Ascending aorta (tissue), 2 donors: ENCODE measurements at places on chromosomes 1 and 21. TPM values are rescaled to one million over a fixed set of nuclear protein-coding genes. Genes with fewer than 3 reads are reported as not detected.

The CDK18 gene
- total RNA-seq = 70.0 TPM

- no peaks in the 10 kb centered on the region for H3K27me3 ChIP-seq
- no peaks in the 10 kb centered on the region for H3K36me3 ChIP-seq
Measured at GRCh38 chr1:73662526-73662925, 535.5 kb downstream of the LRRIQ3 start.

DNA sequence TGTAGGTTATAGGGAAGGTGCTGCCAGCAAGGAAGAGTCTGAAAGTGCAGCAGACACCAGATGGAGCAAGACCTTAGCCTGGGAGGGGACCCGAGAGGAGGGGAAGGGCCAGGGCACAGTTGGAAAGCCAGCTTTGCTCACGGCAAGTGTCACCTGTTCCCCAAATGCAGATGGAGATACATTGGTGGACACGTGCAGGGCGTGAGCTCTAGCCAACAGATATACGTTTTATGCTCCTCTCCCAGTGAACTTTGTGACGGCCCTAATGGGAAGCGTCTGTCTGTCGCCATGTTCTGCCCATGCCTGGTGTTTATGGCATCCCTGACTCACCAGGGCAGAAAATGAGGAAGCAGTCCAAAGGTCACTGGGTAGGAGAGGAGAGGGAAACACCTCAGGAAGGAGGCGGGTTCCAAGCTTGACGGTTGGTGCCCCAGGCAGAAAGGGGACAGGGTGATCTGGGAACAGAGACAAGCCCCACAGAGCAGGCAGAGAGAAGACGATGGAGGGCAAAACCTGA, 7.6 kb downstream of the GPA33 start:
- no peak overlapping the region for H3K27ac ChIP-seq
- DNase-seq = no peak
- no peaks in the 10 kb centered on the region for H3K27me3 ChIP-seq
- no peaks in the 10 kb centered on the region for H3K36me3 ChIP-seq
- H3K4me1 ChIP-seq = no peaks in the 10 kb centered on the region

The OPRD1 gene
- not detected for total RNA-seq

DNA sequence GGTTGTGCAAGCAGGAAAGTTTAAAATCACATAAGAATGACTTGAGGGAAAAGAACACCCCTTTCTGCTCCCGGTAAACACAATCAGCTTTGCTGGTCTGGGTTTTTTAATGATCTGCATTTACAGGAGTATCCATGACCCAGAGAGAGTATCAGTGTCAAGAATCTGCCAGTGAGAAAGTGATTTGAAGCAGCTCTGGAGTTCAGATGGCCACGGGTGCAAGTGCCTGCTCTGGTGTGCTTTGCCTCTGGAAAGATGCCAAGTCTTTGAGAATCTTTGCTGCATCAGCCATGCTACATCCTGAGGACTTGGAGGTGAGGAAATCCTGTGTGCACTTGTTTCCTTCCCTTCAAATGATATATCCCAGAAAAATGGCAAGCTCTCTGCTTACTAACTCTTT, 18.6 kb upstream of the MYSM1 start:
- no peaks in the 10 kb centered on the region for H3K4me1 ChIP-seq
- DNase-seq = no peak
- H3K36me3 ChIP-seq = no peaks in the 10 kb centered on the region
- H3K4me3 ChIP-seq = no peak overlapping the region
- no peaks in the 10 kb centered on the region for H3K27me3 ChIP-seq
- no peak overlapping the region for H3K27ac ChIP-seq

- H3K36me3 ChIP-seq = no peaks in the 10 kb centered on the region
- H3K27ac ChIP-seq = no peak overlapping the region
- H3K27me3 ChIP-seq = no peaks in the 10 kb centered on the region
- no peak overlapping the region for H3K4me3 ChIP-seq
- no peaks in the 10 kb centered on the region for H3K4me1 ChIP-seq
Measured at GRCh38 chr1:86517336-86517735, 29.5 kb upstream of the CLCA4 start.

GRCh38 chr1:207841293-207841692, 69.6 kb downstream of the CD34 start:
- no peak overlapping the region for H3K27ac ChIP-seq
- H3K27me3 ChIP-seq = no peaks in the 10 kb centered on the region
- H3K4me1 ChIP-seq = peaks cover 5% of the 10 kb centered on the region
- DNase-seq = no peak
- H3K36me3 ChIP-seq = no peaks in the 10 kb centered on the region
- no peak overlapping the region for H3K4me3 ChIP-seq

The TRIM17 gene
- not detected for total RNA-seq

GRCh38 chr1:29752141-29752540, 515.8 kb downstream of the PTPRU start:
- no peak overlapping the region for H3K27ac ChIP-seq
- DNase-seq = no peak
- no peaks in the 10 kb centered on the region for H3K27me3 ChIP-seq
- H3K4me3 ChIP-seq = no peak overlapping the region
- H3K4me1 ChIP-seq = no peaks in the 10 kb centered on the region

DNA sequence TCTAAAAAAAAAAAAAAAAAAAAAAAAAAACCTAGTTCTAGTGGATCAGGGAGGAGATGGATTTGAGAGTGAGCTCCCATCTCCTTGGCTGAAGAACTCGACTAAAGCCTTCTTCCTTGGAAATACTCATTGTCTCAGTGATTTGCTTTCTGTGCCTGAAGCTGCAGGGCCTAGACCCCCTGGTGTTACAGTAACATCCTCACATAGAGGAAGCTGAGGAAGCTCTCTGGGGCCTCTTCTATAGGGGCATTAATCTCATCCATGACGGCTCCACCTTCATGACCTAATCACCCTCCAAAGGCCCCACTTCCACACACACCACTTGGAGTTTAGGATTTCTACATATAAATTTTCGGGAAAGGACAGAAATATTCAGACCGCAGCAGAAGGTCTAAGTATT, 95.9 kb upstream of the ETS2 start:
- no peaks in the 10 kb centered on the region for H3K36me3 ChIP-seq
- H3K4me1 ChIP-seq = no peaks in the 10 kb centered on the region
- H3K4me3 ChIP-seq = no peak overlapping the region
- no peak overlapping the region for H3K27ac ChIP-seq
- H3K27me3 ChIP-seq = no peaks in the 10 kb centered on the region
- DNase-seq = no peak

The CD244 gene
- not detected for total RNA-seq

GRCh38 chr1:33259879-33260278, 3.6 kb downstream of the ZNF362 start:
- peaks cover 64% of the 10 kb centered on the region for H3K4me1 ChIP-seq
- H3K4me3 ChIP-seq = no peak overlapping the region
- H3K27me3 ChIP-seq = no peaks in the 10 kb centered on the region

- DNase-seq = no peak
- H3K4me1 ChIP-seq = peaks cover 7% of the 10 kb centered on the region
- no peaks in the 10 kb centered on the region for H3K36me3 ChIP-seq
- H3K27ac ChIP-seq = peak overlapping the region; percentile 86
- no peaks in the 10 kb centered on the region for H3K27me3 ChIP-seq
Measured at GRCh38 chr1:23168079-23168444, 594 bp downstream of the LUZP1 start.

DNA sequence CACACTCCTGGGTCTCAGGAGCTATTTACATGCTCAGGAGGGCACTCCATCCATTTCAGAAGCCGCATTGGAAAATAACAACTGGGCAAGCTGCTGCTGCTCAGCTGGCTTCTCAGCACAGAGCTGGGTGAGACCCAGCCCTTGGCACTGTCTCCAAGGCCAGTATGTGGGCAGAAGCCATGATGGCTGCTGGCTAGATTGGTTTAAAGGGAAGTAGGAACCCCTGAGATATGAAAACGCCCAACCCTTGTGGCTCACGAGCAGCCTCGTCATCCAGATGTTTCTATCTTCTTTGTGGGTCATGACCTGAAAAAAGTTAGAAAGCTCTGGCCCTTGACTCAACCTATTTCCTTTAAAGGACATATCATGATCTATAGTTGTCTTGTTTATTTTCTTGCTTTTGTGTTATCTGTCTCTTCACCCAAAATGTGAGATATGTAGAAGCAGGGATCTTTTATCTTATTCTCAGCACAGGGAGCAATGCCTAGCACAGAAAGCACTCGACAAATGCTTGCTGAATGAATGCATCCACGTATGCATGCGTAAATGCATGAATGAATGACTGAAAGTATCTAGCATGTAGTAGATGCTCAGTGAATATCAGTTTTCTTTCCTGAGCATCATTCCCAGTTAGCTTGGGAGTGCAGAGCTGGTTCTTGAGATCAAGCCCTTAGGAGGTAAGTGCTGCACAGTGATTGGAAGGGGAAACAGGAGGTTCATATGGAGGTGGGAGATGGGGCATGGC, 11.6 kb downstream of the MYBPH start:
- no peaks in the 10 kb centered on the region for H3K27me3 ChIP-seq

DNA sequence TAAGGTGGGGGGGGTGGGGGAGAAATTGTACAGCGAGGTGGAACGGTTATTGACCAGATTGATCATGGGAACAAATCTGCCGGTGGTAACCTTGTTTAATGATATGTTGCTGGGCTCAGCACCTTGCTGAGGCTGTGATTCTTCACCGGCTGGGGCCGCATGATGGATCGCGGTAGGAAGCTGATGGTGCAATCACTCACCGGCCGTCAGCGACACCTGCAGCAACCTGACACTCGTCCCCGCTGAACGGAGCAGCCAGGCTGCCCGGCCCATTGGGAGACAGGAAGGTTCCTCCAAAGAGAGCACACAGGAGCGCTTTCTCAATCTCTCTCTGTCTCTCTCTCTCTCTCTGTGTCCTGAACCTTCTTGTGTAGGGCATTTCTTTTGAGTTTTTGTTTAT, 128.5 kb upstream of the RRP15 start:
- no peak overlapping the region for H3K4me3 ChIP-seq
- H3K36me3 ChIP-seq = no peaks in the 10 kb centered on the region
- H3K27me3 ChIP-seq = no peaks in the 10 kb centered on the region
- DNase-seq = no peak

The FCRL5 gene
- total RNA-seq = not detected

The CELSR2 gene
- 3.6 TPM for total RNA-seq

The CCDC18 gene
- 1.4 TPM for total RNA-seq

The SLC6A9 gene
- total RNA-seq = 4.7 TPM

DNA sequence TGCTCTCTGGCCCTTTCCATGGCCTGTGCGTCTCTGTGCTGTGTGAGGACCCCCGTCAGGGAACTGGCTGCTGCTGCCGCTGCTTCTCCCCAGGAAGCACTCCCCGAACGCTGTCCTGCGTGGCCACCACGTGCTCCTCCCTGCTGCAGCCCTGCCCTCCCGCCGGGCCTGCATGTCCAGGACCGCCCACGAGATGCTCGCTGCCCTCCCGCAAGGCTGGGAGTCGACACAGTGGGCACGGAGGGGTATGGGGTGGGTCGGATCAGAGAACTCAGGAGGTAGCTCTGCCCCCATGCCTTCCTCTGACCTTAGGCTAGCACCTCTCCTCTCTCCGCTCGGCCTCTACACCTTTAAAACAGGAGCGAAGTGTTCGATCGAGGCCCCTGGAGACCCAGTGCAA, 171.9 kb upstream of the AJAP1 start:
- H3K27ac ChIP-seq = no peak overlapping the region
- H3K4me1 ChIP-seq = no peaks in the 10 kb centered on the region

DNA sequence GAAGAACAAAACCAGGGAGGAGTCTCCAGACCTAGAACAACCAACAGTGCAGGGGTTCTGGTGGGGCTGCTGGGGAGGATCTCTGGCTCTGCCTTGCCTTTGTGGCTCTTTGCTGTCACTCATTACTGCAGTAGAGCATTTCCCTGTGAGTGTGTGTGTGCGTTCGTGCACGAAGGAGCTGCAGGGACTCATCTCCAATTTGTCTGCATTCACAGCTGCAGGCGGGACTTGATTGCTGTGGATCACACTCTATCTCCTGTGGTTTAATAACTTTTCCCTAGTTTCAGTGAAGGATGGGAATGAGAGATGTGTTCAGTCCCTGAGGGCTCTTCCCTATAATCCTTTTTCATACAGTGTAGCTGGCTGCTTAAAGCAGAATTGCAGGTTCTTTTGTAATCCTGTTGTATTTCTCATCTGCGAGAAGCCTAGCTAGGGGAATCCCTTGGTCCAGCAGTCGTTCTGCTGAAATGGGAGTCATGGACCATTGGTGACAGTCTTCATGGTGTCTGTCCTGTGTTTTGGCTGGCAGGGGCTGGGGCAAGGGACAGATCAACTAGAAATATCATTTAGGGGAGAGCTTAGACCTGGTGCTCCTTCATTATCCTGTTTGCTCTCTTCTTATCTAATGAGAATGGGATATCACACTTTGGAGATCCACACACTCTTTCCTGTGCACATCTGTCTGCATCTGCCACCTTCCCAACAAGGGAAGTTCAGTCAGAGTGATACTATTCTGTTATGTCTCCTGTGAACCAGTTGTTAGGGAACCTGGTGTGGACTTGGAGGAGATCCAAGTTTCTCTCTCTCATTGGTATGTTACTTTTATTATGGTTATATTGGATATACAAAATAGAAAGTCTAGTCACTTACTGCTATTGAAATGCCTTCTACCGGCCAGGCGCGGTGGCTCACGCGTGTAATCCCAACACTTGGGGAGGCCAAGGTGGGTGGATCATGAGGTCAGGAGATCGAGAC, 3.0 kb downstream of the PCP4L1 start:
- H3K4me3 ChIP-seq = no peak overlapping the region
- H3K27ac ChIP-seq = no peak overlapping the region
- peaks cover 5% of the 10 kb centered on the region for H3K4me1 ChIP-seq
- H3K27me3 ChIP-seq = no peaks in the 10 kb centered on the region
- no peak for DNase-seq
- no peaks in the 10 kb centered on the region for H3K36me3 ChIP-seq

DNA sequence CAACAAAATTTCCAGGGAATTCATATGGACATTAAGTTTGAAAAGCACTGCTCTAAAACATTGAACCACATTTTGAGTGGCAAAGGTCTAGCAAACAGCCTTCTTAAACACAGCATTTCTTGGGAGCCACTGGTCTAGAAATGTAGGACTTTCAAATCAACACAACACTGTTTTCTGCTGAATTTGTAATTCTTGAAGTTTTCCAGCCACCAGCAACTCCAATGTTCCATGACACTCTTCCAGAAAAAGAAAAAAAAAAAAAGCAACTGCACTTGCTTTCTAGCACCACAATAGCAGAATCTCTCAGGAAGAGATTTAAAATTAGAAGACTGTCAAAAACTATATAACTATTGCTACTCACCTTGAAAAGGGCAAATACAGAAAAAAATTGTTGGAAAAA, 4.5 kb downstream of the SYDE2 start:
- H3K4me1 ChIP-seq = peaks cover 5% of the 10 kb centered on the region
- no peaks in the 10 kb centered on the region for H3K27me3 ChIP-seq
- H3K36me3 ChIP-seq = no peaks in the 10 kb centered on the region
- H3K27ac ChIP-seq = peak overlapping the region; percentile 39
- no peak for DNase-seq

DNA sequence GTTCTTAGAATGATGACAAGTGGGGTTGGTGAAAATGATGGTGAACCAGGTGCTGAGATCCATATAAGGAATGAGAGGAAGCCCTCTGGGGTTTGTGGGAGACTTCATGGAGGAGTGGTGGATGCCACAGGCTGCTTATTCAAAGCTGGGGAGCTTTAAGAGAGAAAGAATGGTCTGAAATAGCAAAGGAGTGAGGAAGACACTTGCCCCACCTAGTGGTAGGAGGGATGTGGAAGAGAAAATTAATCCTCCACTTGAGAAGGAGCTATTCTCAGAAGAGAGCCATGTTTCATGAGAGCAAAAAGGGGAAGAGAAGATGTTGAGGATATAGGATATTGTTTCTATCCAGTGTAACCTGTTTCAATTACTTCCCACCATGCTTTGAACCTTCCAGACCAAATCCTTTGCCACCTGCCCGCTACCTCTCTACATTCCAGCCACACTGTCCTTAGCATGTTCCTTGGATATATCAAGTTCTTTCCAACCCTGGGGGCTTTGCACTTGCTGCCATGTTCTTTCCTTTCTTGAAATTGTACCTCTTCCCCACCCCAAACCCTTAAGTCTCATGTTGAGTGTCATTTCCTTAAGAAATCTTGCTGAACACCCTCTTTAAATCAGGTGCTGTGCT, 19.6 kb upstream of the ZNF648 start:
- no peaks in the 10 kb centered on the region for H3K36me3 ChIP-seq
- no peak for DNase-seq
- no peak overlapping the region for H3K4me3 ChIP-seq

The LCE1F gene
- not detected for total RNA-seq
